ENCODE measurements at places on chromosomes 6 and 20. TPM values are rescaled to one million over a fixed set of nuclear protein-coding genes. Genes with fewer than 3 reads are reported as not detected.

Gene RTN4IP1
- 5.7 TPM for total RNA-seq

Gene MOCS1
- 5.7 TPM for total RNA-seq

Gene SLC22A1
- total RNA-seq, result 1.1 TPM

Gene GMEB2
- total RNA-seq, result 6.5 TPM

Gene BMP2
- total RNA-seq, result 2.2 TPM

Gene TRAPPC3L
- 0.09 TPM for total RNA-seq

Gene KHDRBS2
- total RNA-seq, result not detected

Gene SNAI1
- 0.47 TPM for total RNA-seq

Gene RING1
- total RNA-seq, result 50.0 TPM

Gene IL17A
- not detected for total RNA-seq

All from bronchial smooth muscle cell (primary cell).